ENCODE measurements at places on chromosomes 2 and 18. TPM values are rescaled to one million over a fixed set of nuclear protein-coding genes. Genes with fewer than 3 reads are reported as not detected.

- no peak for DNase-seq
These were observed 126.2 kb downstream of the FSHR start for GRCh38 chr2:49028101-49028500.

DNA sequence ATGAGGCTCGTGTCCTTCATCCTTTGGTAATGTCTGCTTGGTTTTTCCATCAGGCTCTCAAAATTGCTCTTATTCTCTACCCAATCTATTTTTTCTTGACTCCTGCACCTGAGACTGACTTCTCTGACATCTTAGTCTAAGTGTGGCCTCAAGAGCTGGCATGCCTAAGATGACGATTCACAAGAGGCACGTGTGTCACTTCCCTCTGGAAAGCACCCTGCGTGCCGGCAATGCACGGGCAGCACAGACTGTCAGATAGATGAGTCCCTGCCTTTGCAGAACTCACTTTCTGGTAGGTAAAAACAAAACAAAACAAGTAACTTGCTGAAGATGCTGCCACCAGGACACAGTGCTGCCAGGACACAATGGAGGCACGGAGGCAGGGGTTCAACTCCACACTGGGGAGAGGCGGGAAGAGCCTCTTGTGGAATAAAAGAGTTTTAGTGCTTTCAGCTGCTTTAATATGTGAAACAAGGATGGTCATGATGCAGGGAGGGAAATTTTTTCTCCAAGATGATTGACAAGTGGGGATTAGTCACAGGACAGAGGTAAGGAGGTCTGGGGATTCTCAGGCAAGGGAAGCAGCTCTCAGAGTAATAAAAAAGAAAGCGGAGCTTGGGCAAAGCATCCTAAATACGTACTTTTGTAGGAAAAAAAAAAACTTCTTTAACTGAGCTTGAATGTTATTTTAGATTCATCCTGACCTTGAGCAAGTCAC lies 27.3 kb downstream of the CYB5A start:
- no peak for DNase-seq

- no peak for DNase-seq
These were observed 223.7 kb downstream of the SOX11 start for GRCh38 chr2:5915881-5916310.

GRCh38 chr18:59918320-59918755 lies 18.5 kb downstream of the PMAIP1 start:
- DNase-seq = no peak

- peak; percentile 11 for DNase-seq
These were observed 47.4 kb upstream of the KDM3A start for GRCh38 chr2:86393521-86394491.

Gene RTP5
- total RNA-seq = not detected

GRCh38 chr2:175580652-175581051 lies 399.1 kb upstream of the ATP5MC3 start:
- no peak for DNase-seq

GRCh38 chr18:41744421-41745030 lies 210.5 kb upstream of the PIK3C3 start:
- DNase-seq = no peak

Gene SERPINB13
- total RNA-seq = not detected

DNA sequence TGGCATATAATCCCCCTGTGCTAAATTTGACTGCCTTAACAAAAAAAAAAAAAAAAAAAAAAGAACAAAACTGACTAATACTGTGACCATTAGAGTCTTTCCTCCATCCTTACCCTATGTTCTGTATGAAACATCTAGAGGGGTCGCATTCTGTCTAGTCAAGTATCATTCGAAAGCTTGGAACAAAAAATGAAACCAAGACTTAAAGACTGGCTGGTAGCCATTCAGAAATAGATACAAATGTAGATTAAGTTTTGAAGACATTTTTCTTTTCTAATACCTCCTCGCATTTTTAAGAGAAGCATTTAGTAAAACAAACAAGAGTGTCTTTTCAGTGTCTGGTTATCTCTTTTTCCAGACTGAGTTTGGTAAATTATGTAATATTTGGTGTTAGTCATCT lies 66.7 kb downstream of the SPATS2L start:
- DNase-seq = no peak

GRCh38 chr2:191635333-191636234 lies 42.4 kb upstream of the NABP1 start:
- DNase-seq = no peak

- DNase-seq = no peak
These were observed 82.0 kb downstream of the DCDC2C start for GRCh38 chr2:3785220-3785889.

GRCh38 chr2:66805016-66805865 lies 370.3 kb downstream of the MEIS1 start:
- no peak for DNase-seq

DNA sequence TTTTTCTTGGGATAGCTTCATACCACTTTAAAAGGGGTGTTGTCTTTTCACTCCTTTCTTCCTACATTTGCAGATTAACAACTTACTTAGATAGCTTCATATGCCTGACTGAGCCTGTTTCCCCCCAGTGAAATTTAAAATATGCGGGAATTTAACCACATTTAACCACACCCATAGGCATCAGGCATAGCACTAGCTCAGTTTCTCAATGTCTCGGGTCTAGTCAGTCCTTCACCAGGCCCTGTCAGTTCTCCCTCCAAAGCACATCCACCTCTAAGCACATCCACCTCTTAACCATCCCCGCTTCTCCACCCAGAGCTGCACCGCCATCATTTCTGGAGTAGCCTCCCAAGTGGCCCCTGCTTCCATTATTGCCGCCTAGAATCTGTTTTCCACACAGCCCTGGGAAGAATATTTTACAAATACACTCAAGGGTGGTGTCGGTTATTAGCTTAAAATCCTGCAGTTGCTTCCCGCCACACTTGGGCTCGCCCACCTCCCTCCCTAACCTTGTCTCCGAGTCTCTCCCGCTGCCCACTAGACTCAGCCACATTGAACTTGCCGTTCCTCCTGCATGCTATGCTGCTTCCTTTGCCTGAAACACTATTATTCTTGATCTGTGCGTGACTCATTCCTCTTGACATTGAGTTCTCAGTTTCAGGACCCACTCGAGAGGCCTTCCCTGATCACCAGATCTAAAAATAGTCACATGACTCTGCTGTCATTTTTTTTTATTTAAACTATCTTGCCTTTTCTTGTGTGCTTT lies 68.3 kb downstream of the SPTBN1 start:
- DNase-seq = peak; percentile 29

GRCh38 chr2:101474731-101475384 lies at the start of gene RFX8:
RFX8 (minus strand) TSS chr2:101475112; CDS start chr2:101466848, 8,264 bp downstream.
- DNase-seq = no peak

Gene NXPH2
- total RNA-seq = not detected

DNA sequence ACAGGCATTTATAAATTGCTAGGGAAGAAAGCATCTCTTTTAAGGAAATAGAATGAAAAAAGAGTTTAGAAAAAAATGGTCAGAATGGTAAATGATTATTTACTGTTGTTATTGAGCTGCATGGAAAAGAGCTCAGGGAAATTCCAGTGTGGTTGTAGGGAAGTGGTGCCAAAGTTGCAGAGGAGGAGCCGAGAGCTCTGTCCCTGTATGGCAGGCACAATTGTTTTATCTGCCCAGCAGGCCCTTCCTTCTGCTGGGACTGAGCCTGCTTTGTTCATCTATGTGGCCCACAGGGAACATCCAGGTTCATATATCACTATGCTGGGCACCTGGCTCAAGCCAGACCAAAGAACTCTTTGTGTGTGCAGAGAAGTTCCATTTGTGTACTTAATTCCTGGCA lies 80.8 kb upstream of the AGAP1 start:
- DNase-seq = no peak

DNA sequence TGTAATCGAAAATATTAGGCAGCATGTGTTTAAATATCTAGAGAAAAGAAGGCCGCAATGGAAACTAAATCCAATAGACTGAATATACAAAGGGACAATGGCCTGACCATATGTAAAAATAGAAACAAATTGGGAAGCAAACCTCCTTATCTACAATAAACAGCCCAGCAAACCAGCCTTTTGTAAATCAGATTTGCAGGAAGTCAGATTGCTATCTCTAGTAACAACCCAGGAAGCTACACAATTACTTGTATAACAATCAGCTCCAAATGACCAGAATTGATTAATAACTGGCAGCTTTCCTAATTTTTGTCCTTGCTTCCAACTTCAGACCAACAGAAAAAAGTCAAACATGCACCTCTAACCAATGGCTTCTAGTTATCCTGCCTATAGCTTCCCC lies 860.0 kb downstream of the CPS1 start:
- DNase-seq = no peak

DNA sequence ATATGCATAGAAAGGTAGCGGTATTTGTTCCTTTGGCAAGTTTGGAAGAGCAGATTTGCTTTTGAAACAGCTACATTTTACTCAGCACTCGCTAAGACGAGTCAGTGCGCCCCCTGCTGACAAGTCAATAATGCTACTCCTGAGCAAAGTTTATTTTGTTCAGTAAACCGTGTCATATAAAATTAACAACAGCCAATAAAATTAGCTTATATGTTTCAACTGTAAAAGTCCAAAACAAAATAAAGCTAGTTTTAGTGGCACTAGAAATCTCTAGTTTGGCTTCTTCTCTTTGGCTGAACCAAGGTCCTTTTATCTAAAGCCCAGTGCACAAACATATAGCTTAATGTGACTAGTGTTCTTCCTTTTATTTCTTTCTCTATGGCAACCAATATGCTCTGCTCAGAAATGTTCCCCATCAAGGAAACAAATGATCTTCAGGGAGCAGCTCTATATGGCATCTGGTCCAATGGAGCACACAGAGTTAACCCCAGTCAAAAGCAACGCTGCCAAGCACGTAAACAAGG lies 4.2 kb upstream of the POU3F3 start:
- no peak for DNase-seq

DNA sequence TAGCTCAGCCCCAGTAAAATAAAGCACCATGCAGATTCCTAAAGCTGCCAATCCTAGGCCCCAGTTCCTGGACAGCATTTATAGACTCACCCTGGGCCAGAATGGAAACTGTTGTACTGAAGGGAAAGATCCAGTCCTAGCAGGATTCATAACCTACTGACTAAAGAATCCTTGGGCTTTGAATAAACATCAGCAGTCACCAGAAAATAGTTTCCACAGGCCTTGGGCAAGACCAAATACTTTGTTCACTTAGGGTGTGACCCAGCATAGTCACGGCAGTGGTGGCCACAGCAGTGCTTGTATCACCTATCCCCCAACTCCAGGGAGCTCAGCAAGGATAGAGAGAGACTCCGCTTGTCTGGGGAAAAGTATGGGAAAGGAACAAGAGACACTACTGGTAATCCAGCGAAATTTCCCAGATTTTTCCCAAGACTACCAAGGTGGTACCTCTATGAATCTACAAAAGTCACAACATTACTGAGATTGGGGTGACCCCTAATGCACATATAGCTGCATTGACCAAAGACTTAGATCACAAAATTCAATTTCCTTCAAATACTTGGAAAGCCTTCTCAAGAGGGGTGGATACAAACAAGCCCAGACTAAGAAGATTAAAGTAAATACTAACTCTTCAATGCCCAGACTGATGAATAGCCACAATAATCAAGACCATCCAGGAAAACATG lies 748.1 kb upstream of the LRATD1 start:
- no peak for DNase-seq

Gene AQP12B
- total RNA-seq = not detected

Gene GAL3ST2
- not detected for total RNA-seq

Gene ARHGAP15
- not detected for total RNA-seq

GRCh38 chr18:8623549-8624106 lies 14.4 kb downstream of the RAB12 start:
- DNase-seq = no peak

DNA sequence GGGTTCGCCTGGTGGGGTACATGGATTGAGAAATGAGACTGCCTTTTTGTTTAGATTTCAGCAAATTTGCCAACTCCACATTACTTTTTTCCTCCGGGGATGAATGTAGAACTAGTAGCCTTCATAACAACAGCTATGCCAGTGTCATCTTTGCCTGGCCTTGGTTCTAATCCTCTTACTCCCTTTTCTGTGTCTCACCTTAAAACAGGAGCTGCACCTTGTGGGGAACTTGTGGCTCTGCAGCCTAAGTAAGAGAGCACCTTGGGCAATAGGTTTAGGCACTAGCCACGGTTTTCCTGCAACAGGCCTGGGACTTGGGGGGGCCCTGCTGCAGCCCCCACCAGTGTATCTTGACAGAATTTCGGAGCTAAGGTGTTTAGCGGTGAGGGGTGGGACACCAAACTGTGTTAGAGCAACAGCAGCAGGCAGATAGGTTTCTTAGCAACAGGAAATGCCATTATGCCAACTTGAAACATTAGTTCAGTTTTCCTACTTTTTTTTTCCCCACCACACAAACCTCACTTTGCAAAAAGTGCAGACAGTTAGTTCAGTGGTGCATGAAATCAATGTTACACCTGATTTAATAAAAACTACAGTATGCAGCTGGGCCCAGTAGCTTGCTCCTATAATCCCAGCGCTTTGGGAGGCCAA lies 173.7 kb downstream of the PRKCE start:
- DNase-seq = no peak

GRCh38 chr2:758073-758820 lies 81.0 kb upstream of the TMEM18 start:
- DNase-seq = no peak

Gene CRYGD
- total RNA-seq = not detected

- DNase-seq = no peak
These were observed 13.0 kb upstream of the FAHD2A start for GRCh38 chr2:95389245-95390119.

GRCh38 chr18:49275448-49275847 lies 185.0 kb downstream of the DYM start:
- DNase-seq = no peak

DNA sequence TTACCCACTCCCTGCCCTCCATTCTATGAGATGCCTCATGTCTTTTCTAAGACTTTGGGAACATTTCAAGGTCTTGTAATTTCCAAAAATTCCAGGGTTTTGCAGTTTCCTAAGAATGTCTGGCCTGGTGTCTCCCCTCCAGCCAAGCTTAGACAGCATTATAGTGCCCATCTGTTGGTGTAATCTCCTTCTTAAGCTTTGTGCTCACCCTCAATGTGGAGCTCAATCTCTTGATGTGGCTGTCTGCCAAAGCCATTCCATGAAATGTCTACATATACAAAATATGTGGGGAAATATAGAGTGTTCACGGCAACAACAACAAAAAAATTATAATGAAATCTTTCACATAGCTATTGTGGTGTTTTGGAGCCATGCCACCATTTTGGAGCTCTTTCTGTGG lies 558.4 kb downstream of the PIK3C3 start:
- no peak for DNase-seq

Gene PLGLB2
- 0.13 TPM for total RNA-seq

- DNase-seq = no peak
These were observed 464.2 kb downstream of the MEIS1 start for GRCh38 chr2:66899109-66899508.

Gene METTL21A
- total RNA-seq = 23.8 TPM

GRCh38 chr2:95158441-95158840 lies 1.2 kb downstream of the ZNF514 start:
- DNase-seq = no peak

GRCh38 chr2:240919161-240919781 lies 13.1 kb downstream of the CROCC2 start:
- no peak for DNase-seq

Gene DNAH7
- 0.11 TPM for total RNA-seq

Gene MRPL19
- 58.1 TPM for total RNA-seq

Gene SCN7A
- total RNA-seq = not detected

DNA sequence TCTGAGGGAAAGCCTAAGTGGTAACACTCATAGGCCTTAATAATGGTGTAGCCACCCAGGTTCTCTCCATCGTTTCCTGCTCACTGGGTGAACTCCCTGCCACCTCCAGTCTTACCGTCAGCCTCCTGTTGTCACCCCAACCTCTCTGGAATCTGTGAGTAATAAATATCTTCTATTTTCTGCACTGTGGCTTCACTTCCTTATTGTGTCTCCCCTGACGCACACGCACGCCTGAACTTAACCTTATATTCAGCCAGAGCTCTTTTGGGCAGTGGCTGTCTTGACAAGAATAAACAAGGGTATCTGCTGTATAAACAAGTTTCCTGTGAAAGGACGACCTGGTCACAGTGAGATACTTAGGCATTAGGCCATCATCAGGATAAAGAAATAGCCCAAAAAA lies 467.2 kb downstream of the SPAG16 start:
- DNase-seq = no peak
